Hindlimb muscle (tissue), 1 donor: ENCODE measurements at places on chromosomes 11 and 22.

DNA sequence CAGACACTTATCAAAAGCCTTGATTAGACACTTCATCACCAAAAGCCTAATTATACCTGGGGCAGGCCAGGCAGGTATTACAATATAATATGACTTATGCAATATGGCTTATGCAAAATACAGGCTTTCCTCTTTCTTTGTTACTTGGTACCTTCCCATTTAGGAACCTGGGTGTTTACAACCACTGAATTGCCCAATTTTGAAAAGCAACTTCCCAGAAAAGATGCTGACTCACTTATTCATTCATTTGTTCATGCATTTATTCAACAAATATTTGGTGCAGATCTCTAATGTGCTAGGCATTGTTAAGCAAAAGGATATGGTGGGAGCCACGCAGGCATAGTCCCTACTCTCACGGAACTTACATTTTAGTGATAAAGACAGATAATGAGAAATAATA, 13.6 kb upstream of the JAML start:
- no peak for DNase-seq

DNA sequence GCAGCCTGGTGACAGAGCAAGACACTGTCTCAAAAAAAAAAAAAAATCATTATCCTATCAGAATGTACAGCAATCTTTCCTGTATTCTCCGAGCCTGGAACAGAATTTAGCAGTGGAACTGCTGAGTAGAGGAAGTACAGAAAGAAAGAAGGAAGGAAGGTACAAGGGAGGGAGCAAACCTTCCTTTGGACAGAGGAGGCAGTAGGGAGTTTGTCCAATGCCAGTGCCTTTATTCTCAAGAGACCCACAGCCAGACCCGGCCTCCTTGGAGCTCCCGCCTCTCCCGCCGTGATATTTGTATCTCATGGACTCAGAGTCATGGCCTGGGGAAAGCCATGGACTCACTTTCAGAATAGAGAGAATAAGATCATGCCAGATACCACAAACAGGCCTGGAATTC, 37.7 kb upstream of the LRRC55 start:
- no peak for DNase-seq

- DNase-seq: no peak
Observed at GRCh38 chr11:23954730-23955129, 542.1 kb upstream of the LUZP2 start.

DNA sequence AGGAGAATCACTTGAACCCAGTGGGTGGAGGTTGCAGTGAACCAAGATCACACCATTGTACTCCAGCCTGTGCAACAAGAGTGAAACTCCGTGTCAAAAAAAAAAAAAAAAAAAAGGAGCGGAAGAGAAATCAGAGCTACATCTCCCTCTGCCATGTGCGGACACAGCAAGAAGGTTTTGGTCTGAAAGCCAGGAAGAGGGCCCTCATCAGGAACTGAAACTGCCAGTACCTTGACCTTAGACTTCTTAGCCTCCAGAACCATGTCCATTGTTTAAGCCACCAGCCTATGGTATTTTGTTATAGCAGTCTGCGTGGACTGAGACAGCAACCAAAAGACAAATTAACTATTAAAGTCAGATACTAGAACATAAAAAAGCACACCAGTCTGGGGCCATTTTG, 41.6 kb downstream of the KREMEN1 start:
- no peak for DNase-seq

DNA sequence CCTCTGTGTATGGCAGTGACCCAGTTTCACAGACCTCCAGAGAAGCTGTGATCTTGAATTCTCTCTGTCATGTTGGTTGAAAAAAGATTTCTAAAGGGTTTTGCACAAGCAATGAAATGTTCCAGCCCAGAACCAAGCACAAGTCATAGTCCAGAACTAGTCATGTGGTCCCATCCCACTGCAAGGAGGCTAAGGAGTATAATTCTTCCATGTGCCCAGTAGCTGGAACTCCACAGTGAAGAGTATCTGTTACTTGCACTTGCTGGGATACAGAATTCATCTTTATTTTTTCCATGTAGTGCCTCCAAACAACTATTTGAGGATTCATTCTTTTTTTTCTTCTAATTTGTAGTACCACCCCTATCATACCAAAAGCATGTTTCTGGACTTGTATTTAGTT, 9.9 kb upstream of the MMP8 start:
- DNase-seq: no peak

- no peak for DNase-seq
Observed at GRCh38 chr11:32198053-32198452, 107.2 kb downstream of the RCN1 start.

GRCh38 chr11:67304511-67305113, 1.3 kb downstream of the SSH3 start:
- no peak for DNase-seq

GRCh38 chr11:35548925-35549561, 23.6 kb upstream of the PAMR1 start:
- no peak for DNase-seq

- no peak for DNase-seq
Observed at GRCh38 chr22:26580240-26580962, 9.5 kb downstream of the TPST2 start.

- no peak for DNase-seq
Observed at GRCh38 chr22:21688706-21689381, 23.0 kb downstream of the PPIL2 start.

- no peak for DNase-seq
Observed at GRCh38 chr11:83566950-83567349, 280.8 kb upstream of the CCDC90B start.

- DNase-seq: no peak
Observed at GRCh38 chr11:70360211-70360610, 38.1 kb upstream of the CTTN start.

GRCh38 chr11:103700622-103701021, 335.8 kb upstream of the DDI1 start:
- no peak for DNase-seq
